HFFc6 (cell line): ENCODE measurements at places on chromosomes 1 and 21. TPM values are rescaled to one million over a fixed set of nuclear protein-coding genes. Genes with fewer than 3 reads are reported as not detected.

DNASE2B gene
- not detected in 3 replicates for total RNA-seq

RUNX1 gene
- total RNA-seq = 53.0 to 80.0 TPM (median 78.9 TPM) in 3 replicates

UCHL5 gene
- total RNA-seq = 23.6 to 34.1 TPM (median 28.4 TPM) in 3 replicates

TOMM20 gene
- total RNA-seq = 117 to 128 TPM (median 126 TPM) in 3 replicates

RIPPLY3 gene
- not detected in 2 replicates for total RNA-seq

CLCA1 gene
- not detected in 3 replicates for total RNA-seq

BMP8B gene
- total RNA-seq = not detected in 3 replicates
